Stimulated activated CD8-positive, alpha-beta memory T cell treated with anti-CD3 and anti-CD28 coated beads, Interleukin-4, amount 100 ng/mL, for 1 hour (primary cell): ENCODE measurements at places on chromosomes 6 and 20.

DNA sequence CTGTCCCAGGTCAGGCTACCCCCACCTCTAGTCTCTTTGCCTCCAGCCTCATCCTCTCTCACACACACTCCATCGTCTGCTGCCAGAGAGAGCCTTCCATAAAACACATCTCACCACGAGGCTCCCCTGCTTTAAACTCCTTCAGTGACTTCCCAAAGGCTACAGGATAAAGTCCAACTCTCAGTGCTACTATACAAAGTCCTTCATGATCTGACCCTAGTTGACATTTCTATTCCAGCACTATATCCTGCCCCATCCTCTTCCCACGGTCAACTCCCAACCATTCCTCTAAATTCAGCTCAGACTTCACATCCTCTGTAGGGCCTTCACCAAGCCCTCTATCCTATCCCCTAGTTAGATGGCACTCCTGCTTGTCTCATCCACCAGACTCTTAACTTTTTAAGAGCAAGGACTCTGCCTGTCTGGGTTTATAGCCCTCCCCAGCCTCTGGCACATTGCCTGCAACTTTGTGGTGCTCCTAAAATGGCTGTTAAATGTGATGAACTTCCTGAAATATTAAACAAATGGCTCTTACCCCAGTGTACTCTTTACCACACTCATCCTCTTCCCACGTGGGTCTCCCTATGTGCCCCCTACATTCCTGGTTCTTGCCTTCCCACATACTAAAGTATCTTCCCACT is 36.1 kb downstream of the KIF16B start:
- no peak for DNase-seq

DNA sequence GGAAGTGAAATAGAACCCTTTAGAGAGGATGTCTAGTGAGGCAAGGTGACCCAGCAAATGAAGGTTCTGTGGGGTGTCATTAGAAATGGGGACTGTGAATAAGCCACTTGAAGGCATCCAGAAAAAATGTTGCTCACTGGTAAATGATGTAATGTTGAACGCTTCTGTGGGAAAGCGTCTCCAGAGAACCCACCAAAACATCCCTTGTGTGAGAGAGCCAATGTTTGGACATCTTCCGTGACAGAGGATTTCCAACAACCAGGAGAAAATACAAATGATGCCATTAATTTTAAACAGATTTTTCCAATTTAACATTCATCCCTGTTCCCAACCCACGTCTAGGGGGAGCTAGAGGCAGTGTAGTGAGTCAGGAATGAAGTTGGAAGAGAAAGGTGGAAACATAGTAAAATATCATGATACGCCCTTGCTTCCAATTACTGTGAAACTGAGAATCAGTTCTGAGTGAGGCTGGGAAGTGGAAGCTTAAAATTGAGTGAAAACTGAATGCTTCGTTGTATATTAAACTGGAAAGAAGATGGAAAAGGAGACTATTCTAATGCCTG is 584.2 kb downstream of the CD109 start:
- DNase-seq, result no peak

- DNase-seq, result no peak
Observed at GRCh38 chr6:157520596-157521361, 139.8 kb downstream of the ZDHHC14 start.

GRCh38 chr6:170424604-170425126 is 118.1 kb downstream of the FAM120B start:
- no peak for DNase-seq

DNA sequence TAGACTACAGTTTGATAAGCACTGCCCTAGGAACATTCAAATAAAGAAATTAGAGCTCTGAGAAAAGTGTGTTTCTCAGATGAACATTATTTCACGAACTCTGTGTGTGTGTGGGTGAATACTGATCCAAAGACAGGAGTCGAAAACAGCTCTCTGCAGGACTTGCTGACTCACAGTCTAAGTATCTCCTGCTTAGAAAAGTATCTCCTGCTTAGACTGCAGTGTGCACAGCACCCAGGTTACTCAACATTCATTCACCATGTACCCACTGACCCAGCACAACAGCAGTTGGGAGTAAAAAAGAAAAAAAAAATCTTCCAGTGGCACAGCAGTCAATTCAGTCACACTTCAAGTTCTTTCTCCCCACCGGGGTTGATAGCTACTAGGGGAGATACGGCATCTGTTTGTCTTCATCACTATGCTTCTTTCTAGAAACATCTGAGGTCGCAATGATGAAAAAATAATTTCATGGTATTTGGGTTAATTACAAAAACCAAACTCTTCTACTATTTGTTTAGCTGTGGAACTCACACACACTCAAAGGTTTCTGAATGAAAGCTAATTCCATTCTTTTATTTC is 48.0 kb downstream of the GCLC start:
- no peak for DNase-seq

DNA sequence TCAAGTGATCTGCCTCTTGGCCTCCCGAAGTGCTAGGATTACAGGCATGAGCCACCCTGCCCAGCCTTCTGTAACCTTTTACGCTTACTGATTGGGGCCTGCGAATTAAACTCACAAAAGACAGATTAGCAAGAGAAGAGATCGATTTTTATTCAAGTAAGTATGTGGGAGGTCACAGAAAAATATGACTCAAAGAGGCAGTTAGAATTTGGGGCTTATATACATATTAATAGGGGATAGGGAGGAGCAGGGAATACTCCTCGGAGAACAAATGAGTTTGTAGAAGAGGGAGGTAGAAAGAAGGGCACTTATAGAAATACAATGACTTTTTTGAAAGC is 78.9 kb downstream of the CD24 start:
- no peak for DNase-seq

GRCh38 chr20:63707558-63708300 is at the start of the genes ARFRP1 and ZGPAT:
Gene ARFRP1, minus strand, starts transcription at chr20:63707976. Its CDS starts 885 bp downstream, at chr20:63707091.
Gene ZGPAT, plus strand, starts transcription at chr20:63708039. Its CDS starts 542 bp downstream, at chr20:63708581.
- DNase-seq, result peak; percentile 70

DNA sequence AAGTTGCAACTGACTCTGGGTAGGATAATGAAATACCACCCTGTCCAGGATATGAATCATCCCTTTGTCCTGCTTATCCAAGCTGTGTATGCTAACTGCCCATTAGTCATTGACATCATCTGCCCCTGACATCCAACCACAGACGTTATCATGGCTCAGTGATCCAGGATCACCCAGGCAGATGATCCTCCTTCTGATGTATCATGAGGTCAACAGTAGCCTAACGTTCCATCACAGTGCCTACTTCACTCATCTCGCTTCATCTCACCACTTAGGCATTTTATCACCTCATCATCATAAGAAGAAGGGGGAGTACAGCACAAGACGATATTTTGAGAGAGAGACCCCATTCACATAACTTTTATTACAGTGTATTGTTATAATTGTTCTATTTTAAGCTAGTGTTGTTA is 13.4 kb upstream of the BTN3A2 start:
- no peak for DNase-seq

GRCh38 chr20:32823737-32824588 is 4.2 kb downstream of the MAPRE1 start:
- DNase-seq, result no peak

- no peak for DNase-seq
Observed at GRCh38 chr6:162532283-162533008, 195.1 kb downstream of the PRKN start.
